ENCODE measurements at places on chromosomes 13 and 19. TPM values are rescaled to one million over a fixed set of nuclear protein-coding genes. Genes with fewer than 3 reads are reported as not detected.

The LRRC25 gene
- not detected for total RNA-seq

The HRC gene
- total RNA-seq, result 0.26 TPM

The KIR2DL1 gene
- not detected for total RNA-seq

The F7 gene
- total RNA-seq, result not detected

The RSPH6A gene
- 0.12 TPM for total RNA-seq

The SIAH3 gene
- not detected for total RNA-seq

The PDS5B gene
- 25.5 TPM for total RNA-seq

The LENG9 gene
- total RNA-seq, result 10.4 TPM

The THSD8 gene
- not detected for total RNA-seq

The RNF225 gene
- 0.12 TPM for total RNA-seq

The TCF3 gene
- 41.2 TPM for total RNA-seq

The DCLK1 gene
- 35.6 TPM for total RNA-seq

The GJA3 gene
- 0.06 TPM for total RNA-seq

The PEG3 gene
- 4.4 TPM for total RNA-seq

The OR10H3 gene
- not detected for total RNA-seq

The PRODH2 gene
- not detected for total RNA-seq

The AMER2 gene
- not detected for total RNA-seq

The TMTC4 gene
- total RNA-seq, result 17.3 TPM

The RUBCNL gene
- total RNA-seq, result 0.31 TPM

The EDDM13 gene
- not detected for total RNA-seq

The C19orf47 gene
- total RNA-seq, result 5.4 TPM

The OLFM2 gene
- total RNA-seq, result 0.19 TPM

The PRR36 gene
- not detected for total RNA-seq

The TTC9B gene
- total RNA-seq, result not detected

The POU2F2 gene
- 0.13 TPM for total RNA-seq

The GJB2 gene
- 0.06 TPM for total RNA-seq

The CFD gene
- total RNA-seq, result 0.79 TPM

The METTL21C gene
- total RNA-seq, result not detected

The RAB3A gene
- 6.6 TPM for total RNA-seq

The ZNF557 gene
- total RNA-seq, result 21.1 TPM

The SLITRK1 gene
- total RNA-seq, result not detected

The FFAR3 gene
- total RNA-seq, result not detected

The MBD3L3 gene
- not detected for total RNA-seq
